Cerebellar nuclear complex (tissue), 1 donor: ENCODE measurements at places on chromosomes 2 and 18.

- DNase-seq: no peak
These were observed 39.0 kb downstream of the CDCA7 start for GRCh38 chr2:173393636-173394035.

DNA sequence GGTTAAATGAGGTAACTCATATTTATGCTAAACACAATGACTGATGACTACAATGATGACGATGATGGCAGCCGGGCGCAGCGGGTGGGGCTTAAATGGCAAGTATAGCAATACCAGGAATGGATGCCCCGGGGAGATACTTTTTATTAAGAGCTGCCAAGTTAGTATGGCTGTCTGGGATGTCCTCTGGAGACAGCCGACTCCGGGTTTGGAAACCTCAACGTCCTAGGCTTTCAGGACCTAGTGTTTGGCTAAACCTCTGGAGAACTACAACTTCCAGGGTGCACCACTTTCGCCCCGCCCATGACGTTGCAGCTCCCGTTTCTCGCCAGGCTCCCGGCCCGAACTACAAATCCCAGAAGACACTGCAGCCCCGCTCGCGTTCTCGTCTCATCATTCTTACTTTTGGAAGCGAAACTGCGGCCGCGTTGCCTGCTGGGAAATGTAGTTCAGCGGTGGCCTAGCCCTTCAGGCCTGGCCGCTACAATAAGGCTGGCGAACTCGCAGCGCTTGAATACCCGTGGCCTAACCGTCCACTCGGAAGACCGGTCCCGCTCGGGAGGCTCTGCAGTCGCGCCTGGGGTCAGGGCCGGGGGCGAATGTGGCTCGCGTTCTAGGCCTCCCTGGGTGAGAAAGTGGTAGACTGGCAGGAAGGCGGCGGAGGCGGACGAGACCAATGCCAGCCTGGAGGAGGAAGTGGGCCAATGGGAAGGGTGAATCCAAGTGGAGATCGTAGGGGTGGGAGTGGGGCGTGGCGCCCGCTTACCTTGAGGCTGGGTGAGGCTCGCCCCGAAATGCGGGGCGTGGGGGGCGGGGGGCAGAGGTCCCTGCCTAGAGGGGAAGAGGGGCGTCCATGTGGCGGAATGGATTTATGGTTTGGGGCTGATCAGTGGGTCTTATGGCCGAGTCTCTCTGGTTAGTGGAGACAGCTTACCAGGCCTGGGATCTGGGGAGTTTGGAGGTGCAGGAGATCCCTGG lies at the start of gene SMARCAL1:
TSS of gene SMARCAL1 (plus strand) at position 463 of the 978 bp plus-strand sequence. CDS start 2,221 bp downstream, outside the sequence.
- peak; percentile 99 for DNase-seq

GRCh38 chr2:138503087-138503442 lies 1.5 kb downstream of the SPOPL start:
- no peak for DNase-seq

- DNase-seq: no peak
These were observed 195.7 kb downstream of the ZFP36L2 start for GRCh38 chr2:43030551-43031307.

GRCh38 chr2:145864501-145864900 lies 1344.6 kb upstream of the ZEB2 start:
- DNase-seq: no peak

- DNase-seq: no peak
These were observed 19.8 kb downstream of the SPIRE1 start for GRCh38 chr18:12637901-12638643.

GRCh38 chr18:49241852-49242251 lies 218.6 kb downstream of the DYM start:
- no peak for DNase-seq
